ENCODE measurements at places on chromosomes 2 and 18. TPM values are rescaled to one million over a fixed set of nuclear protein-coding genes. Genes with fewer than 3 reads are reported as not detected.

IL1R2 gene
- 52.4 TPM for total RNA-seq

OTOS gene
- total RNA-seq: not detected

GAL3ST2 gene
- total RNA-seq: 90.1 TPM

DNA sequence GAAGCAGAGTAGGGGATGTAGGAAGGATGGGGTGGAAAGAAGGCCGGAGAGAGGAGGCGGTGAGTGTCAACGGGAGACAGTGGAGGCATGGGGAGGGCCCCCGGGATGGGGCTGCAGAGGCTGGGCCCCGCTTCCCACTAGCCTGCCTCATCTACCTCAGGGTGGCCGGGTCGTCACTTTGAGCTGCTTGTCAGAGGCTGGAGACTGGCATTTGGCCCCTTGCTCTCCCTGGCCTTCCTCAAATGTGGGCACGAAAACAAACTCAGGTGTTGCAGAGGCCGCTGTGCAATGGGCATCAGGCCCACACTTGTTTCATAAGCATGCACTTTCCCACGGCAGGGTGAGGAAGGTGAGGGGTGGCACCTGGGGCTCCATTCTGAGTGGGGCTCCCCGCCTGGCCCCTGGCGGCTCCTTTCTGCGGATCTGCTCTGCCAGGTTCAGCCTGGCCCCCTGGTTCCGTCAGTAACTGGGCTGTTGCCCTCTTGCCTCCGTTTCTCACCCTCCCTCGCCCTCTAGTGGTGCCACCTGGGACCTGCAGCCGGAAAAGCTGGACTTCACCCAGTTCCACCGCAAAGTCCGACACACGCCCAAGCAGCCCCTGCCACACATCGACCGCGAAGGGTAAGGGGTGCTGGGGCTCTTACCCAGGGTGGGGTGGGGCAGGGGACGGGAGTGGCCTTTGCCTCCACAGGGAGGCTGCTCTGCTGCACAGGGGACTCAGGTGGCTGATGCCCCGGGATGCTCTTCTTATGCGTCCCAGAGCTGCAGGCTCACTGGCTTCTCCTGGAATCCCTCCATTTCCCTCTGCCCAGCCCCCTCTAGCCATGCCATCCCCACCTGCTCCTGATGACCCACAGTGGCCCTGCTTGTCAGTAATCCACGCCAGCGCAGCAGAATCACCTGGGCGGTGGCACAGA is 125.4 kb downstream of the CTIF start:
- peak; percentile 75 for DNase-seq

GRCh38 chr2:129911363-129912065 is 68.0 kb upstream of the RAB6C start:
- no peak for DNase-seq

GRCh38 chr18:3950668-3951404 is 500.9 kb downstream of the TGIF1 start:
- DNase-seq: no peak

DNA sequence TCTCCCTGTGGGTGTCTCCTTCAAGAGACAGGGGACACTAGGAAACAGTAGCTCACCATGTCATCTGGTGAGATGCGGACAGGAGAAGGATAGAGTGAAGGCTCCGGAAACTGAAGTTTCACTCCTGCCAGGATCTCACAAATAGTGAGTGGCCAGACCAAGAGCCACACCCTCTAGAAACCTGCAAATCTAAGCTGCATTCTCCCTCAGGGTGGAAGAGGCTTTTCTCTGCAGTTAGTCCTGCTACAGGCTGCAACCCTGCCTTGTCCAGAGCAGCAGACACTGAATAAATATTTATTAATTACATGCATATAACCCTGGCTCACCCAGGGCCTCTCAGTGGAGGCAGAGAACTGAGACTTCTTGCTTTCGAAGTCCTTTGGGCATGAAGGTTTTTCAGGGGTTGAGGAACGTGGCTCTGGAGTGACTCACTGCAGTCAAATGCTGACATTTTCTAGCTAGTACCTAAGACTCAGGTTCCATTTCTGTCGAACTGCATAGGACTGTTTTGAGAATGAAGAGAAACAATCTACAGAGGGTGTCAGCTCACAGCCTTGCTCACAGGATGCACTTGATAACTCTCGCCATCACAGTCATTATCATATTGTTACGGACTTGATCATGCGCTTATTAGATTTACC is 87.3 kb downstream of the ACTR2 start:
- no peak for DNase-seq

DNA sequence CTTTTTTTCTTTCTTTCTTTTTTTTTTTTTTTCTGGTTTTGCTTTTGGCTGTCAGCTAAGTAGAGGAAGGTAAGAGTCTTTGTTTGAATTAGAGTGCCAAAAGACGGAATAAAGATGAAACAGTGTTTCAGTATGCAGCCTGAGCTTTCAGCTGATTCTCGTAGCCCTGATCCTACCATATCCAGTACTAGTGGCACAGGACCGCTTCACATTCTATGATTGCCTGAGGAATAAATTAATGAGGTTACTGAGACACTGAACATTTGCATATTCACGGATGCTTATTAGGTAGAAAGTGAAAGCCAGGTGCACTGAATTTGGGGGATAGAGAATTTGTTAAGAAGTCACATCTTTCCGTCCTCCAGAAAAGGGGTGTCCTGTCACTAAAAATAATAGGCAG is 421.5 kb upstream of the POU3F3 start:
- no peak for DNase-seq

GRCh38 chr2:101200676-101201075 is 49.5 kb upstream of the TBC1D8 start:
- DNase-seq: no peak

DNA sequence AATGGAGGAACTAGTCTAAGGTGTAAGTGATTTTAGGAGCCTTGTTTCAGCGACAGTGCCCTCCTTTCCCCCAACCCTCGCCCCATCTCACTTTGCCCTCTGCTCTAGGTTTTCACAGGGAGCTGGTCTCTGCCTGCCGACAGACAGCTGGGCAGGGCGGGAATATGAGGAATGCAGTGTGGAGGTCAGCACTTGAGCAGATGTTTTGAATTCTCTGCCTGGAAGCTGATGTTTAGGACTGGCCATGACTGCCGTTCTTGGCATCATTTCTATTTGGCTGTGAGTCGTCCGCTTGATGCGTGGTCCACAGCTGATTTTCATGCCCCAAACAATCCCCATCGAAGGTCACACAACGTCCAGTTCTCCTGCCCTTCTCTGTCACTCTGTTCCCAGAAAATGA is 55.1 kb upstream of the SIX3 start:
- no peak for DNase-seq

Measured in transverse colon (tissue), 4 donors.